ENCODE measurements at places on chromosomes 5 and 9. TPM values are rescaled to one million over a fixed set of nuclear protein-coding genes. Genes with fewer than 3 reads are reported as not detected.

UGT3A2 gene
- not detected for total RNA-seq

SEMA5A gene
- 17.9 TPM for total RNA-seq

NUTM2F gene
- total RNA-seq: not detected

NEUROG1 gene
- 0.49 TPM for total RNA-seq

CYLC2 gene
- total RNA-seq: not detected

ANKRD18B gene
- total RNA-seq: 0.25 TPM

SLCO4C1 gene
- 0.49 TPM for total RNA-seq

SMC5 gene
- 19.9 TPM for total RNA-seq

HAPLN1 gene
- 9.6 TPM for total RNA-seq

PRDM12 gene
- not detected for total RNA-seq

C9orf50 gene
- not detected for total RNA-seq

UAP1L1 gene
- 0.25 TPM for total RNA-seq

C5orf52 gene
- not detected for total RNA-seq

PCDHB4 gene
- total RNA-seq: 5.2 TPM

CARTPT gene
- total RNA-seq: 0.74 TPM

CER1 gene
- total RNA-seq: not detected

PCDHA4 gene
- total RNA-seq: 15.7 TPM

GLRA1 gene
- not detected for total RNA-seq

CKMT2 gene
- total RNA-seq: 2.2 TPM

LSM11 gene
- total RNA-seq: 53.6 TPM

SPATA31A3 gene
- total RNA-seq: not detected

PCDHAC1 gene
- total RNA-seq: 28.3 TPM

PDLIM4 gene
- 6.9 TPM for total RNA-seq

NAIF1 gene
- total RNA-seq: 5.2 TPM

OCLN gene
- 6.9 TPM for total RNA-seq

CLIC3 gene
- not detected for total RNA-seq

GGTA1 gene
- total RNA-seq: 1.7 TPM

ANKRD18A gene
- 1.2 TPM for total RNA-seq

PCDHGB5 gene
- total RNA-seq: 16.2 TPM

NACC2 gene
- 3.9 TPM for total RNA-seq

FOXI1 gene
- not detected for total RNA-seq

NR5A1 gene
- total RNA-seq: not detected

KCNIP1 gene
- total RNA-seq: 15.0 TPM

S1PR3 gene
- total RNA-seq: 9.6 TPM

CDC20B gene
- total RNA-seq: 0.25 TPM

MCIDAS gene
- not detected for total RNA-seq

SMIM33 gene
- total RNA-seq: not detected

LMX1B gene
- total RNA-seq: not detected

SLCO6A1 gene
- 0.25 TPM for total RNA-seq

SPAAR gene
- 0.25 TPM for total RNA-seq

ABO gene
- not detected for total RNA-seq

Measured in temporal lobe (tissue), 4 donors.